Smooth muscle cell of the pulmonary artery (primary cell): ENCODE measurements at places on chromosomes 5 and 9. TPM values are rescaled to one million over a fixed set of nuclear protein-coding genes. Genes with fewer than 3 reads are reported as not detected.

The PAIP2 gene
- total RNA-seq, result 28.9 and 52.1 TPM in 2 replicates

The TTC23L gene
- total RNA-seq, result not detected in 2 replicates

The GZMA gene
- total RNA-seq, result not detected in 2 replicates

The IL13 gene
- total RNA-seq, result not detected in 2 replicates

The ADAMTSL1 gene
- 111 and 128 TPM in 2 replicates for total RNA-seq

The SPACA9 gene
- total RNA-seq, result 4.0 and 5.7 TPM in 2 replicates

The PHAX gene
- 37.1 and 41.4 TPM in 2 replicates for total RNA-seq

The SMIM33 gene
- total RNA-seq, result not detected in 2 replicates

The TMEM215 gene
- total RNA-seq, result not detected in 2 replicates

The PRDM9 gene
- not detected in 2 replicates for total RNA-seq

The FAM221B gene
- total RNA-seq, result not detected in 2 replicates

The EQTN gene
- not detected in 2 replicates for total RNA-seq

The SHC3 gene
- 12.6 and 57.2 TPM in 2 replicates for total RNA-seq

The MLANA gene
- not detected in 2 replicates for total RNA-seq

The SPATA6L gene
- 0.39 and 0.46 TPM in 2 replicates for total RNA-seq

The ADCY2 gene
- 0.07 TPM in 1 of 2 replicates, not detected in the other for total RNA-seq

The MEIKIN gene
- not detected in 2 replicates for total RNA-seq

The PCDHGA5 gene
- total RNA-seq, result 1.8 and 2.3 TPM in 2 replicates

The EPB41L4A gene
- 2.5 and 7.3 TPM in 2 replicates for total RNA-seq

The STPG3 gene
- total RNA-seq, result not detected in 2 replicates

The ITGA1 gene
- 67.4 and 157 TPM in 2 replicates for total RNA-seq

The NIPAL4 gene
- 0.07 TPM in 2 replicates for total RNA-seq

The PCDHA10 gene
- 0.26 and 0.50 TPM in 2 replicates for total RNA-seq

The SPINK13 gene
- total RNA-seq, result not detected in 2 replicates

The TNC gene
- total RNA-seq, result 364 and 368 TPM in 2 replicates

The IFNK gene
- not detected in 2 replicates for total RNA-seq

The LCN15 gene
- not detected in 2 replicates for total RNA-seq
